HCT116 (cell line): ENCODE measurements at places on chromosomes 6 and 20.

DNA sequence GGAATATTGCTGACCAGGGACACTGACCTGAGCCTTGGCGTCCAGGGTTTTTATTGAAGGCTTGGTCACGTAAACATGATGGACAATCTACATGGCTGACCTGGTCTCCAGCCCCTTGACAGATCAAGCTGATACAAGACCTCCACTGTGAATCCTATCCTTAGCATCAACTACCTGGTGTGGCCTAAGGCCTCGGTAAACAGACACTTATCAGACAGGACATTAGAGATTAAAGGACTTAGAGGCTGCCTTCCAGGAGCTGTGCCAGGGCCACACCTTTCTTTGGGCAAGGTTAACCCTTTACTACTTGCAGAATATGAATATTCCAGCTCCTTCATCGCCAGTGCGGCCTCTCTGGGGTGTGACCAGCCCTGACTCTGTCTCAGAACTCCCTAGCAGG, 104.9 kb upstream of the FOXA2 start:
- DNase-seq = no peak

GRCh38 chr6:1396952-1397868, 7.8 kb downstream of the FOXF2 start:
- DNase-seq = peak; percentile 54

- no peak for DNase-seq
These were observed 38.6 kb downstream of the FOXP4 start for GRCh38 chr6:41584668-41585205.

DNA sequence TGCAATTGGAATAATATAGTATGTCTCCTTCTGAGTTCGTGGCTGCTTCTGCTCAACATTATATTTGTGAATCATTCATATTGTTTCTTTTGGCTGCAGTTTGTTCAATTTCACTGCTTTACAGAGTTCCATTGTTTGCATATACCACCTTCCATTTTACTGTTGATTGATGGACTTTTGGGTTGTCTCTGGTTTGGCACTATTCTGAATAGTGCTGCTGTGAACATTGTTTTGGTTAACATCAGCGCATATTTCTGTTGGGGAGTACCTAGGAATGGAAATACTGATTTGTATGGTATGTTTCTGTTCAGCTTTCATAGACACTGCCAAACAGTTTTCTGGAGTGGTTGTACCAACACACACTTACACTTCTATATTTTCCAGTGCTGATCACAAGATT, 46.9 kb downstream of the UST start:
- no peak for DNase-seq

DNA sequence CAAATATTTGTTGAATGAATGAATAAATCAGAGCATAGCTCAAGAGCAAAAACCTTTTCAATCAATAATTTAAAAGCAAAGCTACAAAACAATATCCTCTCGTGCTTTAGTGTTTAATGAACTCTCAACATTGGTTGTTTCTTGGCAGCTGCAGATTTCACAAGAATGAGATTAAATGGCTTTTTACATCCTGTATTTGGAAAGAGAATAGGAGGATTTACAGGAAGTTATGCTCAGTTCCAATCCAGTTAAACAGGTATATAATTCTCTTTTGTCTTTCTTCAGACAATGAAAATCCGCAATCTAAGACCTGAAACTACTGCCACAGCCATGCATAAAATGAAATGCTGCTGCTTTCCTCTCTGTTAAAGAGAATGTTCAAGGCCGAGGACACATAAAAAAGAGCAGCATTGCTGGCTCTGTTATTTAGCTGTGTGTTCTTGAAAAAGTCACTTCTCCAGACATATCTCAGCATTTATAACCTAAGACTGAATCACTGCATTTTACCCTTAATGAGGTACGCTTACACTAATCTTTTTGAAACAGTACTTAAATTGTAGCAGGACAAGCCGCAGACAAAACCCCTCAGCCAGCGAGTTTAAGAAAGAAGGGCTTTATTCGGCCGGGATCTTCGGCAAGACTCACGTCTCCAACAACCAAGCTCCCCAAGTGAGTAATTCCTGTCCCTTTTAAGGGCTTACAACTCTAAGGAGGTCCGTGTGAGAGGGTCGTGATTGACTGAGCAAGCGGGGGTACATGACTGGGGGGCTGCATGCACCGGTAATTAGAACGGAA, 3.6 kb downstream of the C6orf52 start:
- DNase-seq = no peak

DNA sequence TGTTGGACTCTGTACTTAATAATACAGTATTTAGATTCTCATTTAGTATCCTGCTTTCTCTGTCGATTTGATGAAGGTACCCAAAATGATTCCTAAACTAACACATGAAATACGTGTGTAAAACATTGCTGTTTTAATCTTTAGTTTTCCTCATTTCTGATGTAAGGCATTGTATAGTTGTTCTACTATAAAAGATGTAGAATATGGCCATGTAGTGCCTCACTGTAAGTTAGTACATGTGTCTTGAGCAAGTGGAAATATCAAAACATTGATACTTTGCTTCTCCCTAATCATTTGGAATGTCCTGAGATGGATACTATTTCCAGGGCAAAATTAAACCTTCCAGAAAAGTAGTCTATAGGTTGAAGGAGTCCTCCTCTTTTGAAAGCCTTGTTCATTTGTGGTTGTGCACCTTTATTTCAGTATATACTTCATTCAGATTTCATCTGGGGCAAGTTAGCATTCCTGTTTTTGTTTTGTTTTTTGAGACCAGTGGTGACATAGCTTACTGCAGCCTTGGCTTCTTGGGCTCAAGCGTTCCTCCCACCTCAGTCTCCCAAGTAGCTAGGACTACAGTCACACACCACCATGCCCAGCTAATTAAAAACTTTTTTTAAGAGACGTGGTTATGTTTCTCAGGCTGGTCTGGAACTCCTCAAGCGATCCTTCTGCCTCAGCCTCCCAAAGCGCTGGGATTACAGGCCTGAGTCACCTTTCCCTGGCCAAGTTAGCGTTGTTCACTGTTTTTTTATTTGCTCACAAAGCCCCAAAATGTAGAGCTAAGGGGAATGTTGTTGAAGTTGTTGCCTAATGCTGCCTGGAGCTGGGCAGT, 11.6 kb downstream of the SRSF3 start:
- DNase-seq = no peak

GRCh38 chr20:24608926-24609667, 139.7 kb downstream of the SYNDIG1 start:
- no peak for DNase-seq

DNA sequence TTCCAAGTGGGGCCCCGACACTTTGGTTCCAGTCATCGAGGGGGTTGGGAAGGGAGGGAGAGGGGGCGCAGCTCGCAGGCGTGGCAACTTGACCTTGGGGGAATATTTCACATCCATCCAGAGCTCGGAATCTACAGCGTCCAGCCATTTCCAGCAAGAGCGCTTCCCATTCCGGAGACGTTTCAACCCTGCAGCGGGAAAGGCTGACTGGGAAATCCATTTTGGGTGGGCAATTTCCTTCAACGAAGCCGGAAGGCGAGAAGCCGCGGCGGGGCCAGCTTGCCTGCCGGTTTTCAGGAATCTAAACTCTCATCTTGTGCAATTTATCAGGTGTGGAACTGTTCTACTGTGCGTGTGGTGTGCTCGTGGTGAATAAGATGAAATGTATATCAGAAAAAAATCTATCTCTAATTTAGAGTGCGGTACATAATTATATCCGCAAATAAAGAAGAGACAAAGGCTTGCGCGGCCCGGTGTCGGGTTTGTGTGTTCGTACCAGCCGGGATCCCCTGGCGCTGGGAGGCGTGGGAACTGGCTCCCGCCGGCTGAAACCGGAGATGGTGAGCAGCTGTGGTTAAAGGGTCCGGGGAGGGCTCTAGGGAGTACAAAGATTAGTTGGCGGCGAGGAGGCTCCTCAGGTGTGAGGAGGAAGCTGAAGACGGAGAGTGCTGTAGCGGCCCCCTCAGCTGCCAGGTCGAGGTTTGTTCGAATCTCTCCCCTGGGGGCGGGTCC, 4.8 kb downstream of the SLC32A1 start:
- no peak for DNase-seq

DNA sequence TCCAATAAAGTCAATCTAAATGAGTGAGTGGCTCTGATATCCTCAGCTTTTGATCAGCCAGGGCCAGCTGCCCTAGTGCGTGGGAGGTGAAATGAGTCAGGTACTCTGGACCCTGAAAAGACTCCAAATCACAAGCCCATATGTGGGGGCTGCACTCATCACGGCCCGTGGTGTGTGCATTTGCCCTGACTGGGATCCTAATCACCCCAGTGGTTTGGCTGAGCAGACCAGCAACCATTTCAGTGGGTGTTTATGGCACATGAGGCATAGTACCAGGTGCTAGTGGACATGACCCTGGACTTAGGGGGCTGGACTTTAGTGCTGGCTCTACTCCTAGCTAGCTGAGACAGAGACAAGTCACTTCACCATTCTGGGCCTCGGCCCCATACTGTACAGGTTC, 39.4 kb downstream of the SCML4 start:
- no peak for DNase-seq

GRCh38 chr20:8504030-8504429, 372.0 kb downstream of the PLCB1 start:
- DNase-seq = no peak

DNA sequence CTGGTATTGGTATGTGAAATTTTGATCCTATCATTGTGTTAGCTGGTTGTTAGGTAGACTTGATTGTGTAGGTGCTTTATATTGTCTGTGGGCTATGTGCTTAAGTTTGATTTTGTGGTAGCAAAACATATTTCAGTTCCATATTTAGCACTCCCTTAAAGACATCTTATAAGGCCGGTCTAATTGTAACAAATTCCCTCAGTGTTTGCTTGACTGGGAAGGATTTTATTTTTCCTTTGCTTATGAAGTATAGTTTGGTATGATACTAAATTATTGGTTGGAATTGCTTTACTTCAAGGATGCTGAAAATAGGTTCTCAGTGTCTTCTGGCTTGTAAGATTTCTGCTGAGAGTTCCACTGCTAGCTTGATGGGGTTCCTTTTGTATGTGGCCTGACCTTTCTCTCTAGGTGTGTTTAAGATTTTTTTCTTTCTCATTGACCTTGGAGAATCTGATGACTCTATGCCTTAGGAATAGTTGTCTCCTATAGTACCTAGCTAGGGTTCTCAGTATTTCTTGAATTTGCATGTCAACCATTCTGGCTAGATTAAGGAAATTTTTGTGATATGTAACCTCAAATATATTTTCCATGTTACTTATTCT, 20.1 kb downstream of the CENPW start:
- no peak for DNase-seq

DNA sequence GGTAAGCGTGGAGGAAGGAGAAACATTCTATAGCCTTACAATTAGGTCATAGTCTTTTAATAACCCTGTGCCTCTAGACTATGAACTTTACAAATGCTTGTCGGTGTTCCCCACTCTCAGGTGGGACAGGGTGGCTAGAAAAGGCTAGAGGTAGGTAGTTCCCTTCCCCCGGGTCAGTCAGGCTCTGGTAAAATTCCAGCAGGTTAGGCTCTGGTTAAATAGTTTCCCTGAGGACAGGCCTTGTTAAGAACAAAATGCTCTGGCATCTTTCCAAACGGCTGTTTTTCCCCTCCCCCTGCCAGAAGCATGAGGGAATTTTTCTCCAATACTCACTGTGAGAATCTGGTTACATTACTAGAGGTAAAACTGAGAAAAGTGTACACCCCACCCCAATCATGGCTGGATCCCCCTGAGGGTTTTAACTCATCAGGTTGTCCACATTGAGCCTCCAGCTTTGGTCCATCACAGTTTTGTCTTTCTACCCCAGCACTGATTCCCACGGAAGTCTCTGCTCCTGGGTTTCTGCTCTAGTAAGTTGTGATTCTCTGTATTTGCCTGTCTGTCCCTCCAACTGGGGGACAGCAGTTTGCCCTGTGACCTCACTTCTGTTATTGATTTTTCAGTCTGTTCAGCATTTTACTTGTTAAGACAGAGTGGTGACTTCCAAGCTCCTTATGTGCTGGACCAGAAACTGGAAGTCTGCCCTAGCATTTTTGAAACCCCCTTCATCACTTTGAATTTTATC, 84.7 kb upstream of the ADGRF1 start:
- no peak for DNase-seq

DNA sequence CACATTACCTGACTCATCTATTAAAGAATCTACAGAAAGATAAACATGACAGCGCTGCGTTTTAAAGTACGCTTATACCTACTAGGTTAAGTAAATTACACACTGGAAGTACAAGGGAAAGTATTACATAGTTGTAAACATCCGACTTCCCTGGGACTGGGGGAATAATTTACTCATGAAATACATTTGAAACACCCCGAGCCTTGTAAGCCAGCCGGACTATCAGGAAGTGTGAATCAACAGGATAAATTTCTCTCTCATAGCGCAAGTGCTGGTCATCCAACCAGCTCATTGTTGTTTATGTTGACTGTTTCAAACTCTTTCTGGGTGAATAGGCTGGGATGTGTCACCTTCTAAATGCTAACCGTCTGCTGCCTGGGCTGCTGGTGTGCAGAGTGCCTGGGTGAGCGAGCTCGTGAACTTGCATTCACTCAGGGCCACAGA, 4.9 kb downstream of the BMP6 start:
- no peak for DNase-seq

- DNase-seq = no peak
These were observed 34.6 kb downstream of the ATG5 start for GRCh38 chr6:106290954-106291353.

- DNase-seq = no peak
These were observed 17.4 kb upstream of the RAB32 start for GRCh38 chr6:146526192-146526591.

GRCh38 chr6:107121964-107122495, 6.7 kb upstream of the BEND3 start:
- no peak for DNase-seq

- DNase-seq = no peak
These were observed 858 bp upstream of the PTPRK start for GRCh38 chr6:128521282-128521632.

GRCh38 chr20:2757001-2757400, 43.4 kb downstream of the CPXM1 start:
- DNase-seq = no peak

- peak; percentile 34 for DNase-seq
These were observed 977.7 kb upstream of the SLC35B3 start for GRCh38 chr6:9412951-9413559.

GRCh38 chr20:11573507-11573906, 344.2 kb upstream of the BTBD3 start:
- no peak for DNase-seq

GRCh38 chr6:37759221-37760144, 60.0 kb upstream of the ZFAND3 start:
- DNase-seq = no peak

- no peak for DNase-seq
These were observed 44.9 kb downstream of the ADAT2 start for GRCh38 chr6:143405373-143406154.

- DNase-seq = no peak
These were observed 26.8 kb downstream of the ZNF831 start for GRCh38 chr20:59190466-59190865.

DNA sequence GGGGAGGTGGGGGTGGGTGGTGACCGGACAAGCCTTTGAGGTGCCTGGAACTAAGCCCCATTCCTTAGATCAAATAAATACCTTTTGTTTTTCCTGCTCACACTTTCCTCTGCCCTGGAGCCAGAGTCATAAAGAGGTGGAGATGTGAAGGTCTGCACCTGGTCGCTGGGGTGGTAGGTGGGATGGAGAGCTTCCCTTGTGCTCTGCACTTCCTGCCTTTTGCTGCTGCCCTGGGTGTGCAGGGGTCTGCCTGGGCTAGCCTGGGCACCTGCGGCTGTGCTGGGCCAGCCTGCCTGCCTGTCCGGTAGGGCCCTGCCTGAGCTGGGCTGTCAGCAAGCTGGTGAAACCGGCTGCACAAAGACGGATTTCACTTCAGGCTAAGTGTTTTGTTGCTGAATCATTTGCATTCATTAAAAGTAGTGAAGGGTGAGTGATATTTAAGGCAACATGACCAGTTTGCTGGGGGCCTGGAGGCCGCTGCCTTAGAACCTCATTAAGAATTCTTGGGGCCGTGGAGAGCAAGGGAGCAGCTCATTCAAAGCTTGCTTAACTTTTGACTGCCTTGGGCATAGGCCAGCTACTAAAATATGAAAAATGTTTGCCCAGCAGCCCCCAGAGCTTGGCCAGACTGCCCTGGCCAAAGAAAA, 20.5 kb downstream of the PTK7 start:
- no peak for DNase-seq
